Iris pigment epithelial cell (primary cell): ENCODE measurements at places on chromosomes 12 and 14.
A peak's percentile ranks its signal among the peaks of the same experiment; 100 is the strongest.

- peak; percentile 72 for DNase-seq
Observed at GRCh38 chr14:103391048-103391447, 5.8 kb downstream of the MARK3 start.

GRCh38 chr14:102590667-102591099, 1.8 kb upstream of the RCOR1 start:
- peak; percentile 42 for DNase-seq

- no peak for DNase-seq
Observed at GRCh38 chr14:61640158-61641136, 54.9 kb upstream of the HIF1A start.

DNA sequence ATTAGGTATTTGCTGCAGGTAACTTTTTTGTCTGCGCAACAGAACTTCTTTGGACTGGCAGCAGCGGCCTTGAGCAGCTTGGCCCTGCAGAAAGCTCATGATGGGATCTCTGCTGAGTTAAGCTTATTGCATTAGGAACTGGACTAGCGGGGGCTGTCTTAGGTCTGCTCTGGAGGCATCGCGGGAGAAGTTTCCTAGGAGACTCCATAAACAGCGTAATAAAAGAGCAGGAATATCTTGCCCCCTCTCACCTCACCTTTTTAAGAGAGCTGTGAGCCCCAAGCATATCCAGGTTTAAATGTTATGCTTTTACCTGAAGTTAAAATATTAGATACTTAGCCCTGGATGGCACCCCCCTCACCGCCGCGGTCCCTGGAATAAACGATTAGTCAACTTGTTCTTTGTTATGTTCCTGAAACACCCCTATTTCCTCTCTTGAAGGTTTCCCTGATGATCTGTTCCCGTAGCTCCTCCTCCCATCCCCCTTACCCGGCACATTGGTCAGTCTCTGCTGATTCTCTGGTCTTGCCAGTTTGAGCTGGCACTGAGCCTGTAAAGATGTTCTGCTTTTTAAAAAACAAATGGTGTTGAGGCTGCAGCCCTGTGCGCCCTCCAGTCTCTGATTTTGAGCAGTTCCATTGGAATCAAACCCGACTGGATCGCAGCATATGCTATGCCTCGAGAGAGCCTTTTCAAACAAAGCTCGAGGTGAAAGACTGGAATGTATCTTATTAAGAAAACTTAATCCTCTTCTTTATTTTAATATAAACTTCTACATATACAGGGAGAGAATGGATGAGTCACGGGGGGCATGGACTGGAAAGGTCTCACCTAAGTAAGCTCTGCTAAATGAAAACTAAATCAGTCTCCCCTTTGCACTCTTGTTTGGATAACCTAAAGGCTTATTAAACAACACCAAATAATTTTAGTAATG, 1.9 kb downstream of the MLXIP start:
- DNase-seq: peak; percentile 93

DNA sequence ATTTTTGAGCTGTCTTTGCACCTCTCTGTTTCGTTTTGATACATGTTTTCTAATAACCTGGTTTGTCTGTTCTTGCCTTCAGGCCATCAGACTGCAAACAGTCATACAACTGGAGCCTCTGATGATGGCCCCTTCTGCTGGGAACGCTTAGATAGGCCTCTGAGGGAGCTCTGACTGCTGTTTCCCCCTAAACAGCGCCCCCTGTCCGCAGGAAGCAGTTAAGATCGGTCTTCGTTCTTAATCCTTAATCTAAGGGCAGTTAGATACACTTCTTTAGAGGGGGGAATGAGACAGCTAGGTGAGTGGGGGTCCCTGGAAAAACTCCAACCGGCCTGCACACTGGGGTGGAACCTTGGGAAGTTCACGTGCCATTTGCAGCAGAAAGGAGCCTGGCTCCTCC, 1338.8 kb upstream of the SEL1L start:
- no peak for DNase-seq

- peak; percentile 11 for DNase-seq
Observed at GRCh38 chr12:109387425-109388166, 39.9 kb downstream of the MYO1H start.

- DNase-seq: peak; percentile 17
Observed at GRCh38 chr14:79542121-79542520, 669.2 kb downstream of the DIO2 start.

DNA sequence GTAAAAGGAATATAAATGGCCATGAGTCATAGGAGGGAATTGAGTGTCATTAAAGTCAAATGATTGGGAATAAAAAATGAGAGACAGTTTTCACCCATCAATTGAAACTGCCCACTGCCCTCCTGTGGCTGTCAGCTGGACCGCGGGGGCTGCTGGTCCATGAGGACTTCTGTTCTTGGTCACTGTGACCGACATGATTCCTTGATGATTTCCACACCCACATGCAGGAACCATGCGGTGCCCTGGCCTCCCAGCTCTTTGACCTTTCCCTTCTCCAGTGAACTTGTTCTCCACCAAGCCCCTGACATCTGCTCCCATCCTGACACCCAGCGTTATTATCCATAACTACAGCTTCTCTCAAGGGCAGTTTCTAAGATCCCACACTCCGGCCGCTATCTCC, 48.4 kb downstream of the C12orf75 start:
- DNase-seq: peak; percentile 21

DNA sequence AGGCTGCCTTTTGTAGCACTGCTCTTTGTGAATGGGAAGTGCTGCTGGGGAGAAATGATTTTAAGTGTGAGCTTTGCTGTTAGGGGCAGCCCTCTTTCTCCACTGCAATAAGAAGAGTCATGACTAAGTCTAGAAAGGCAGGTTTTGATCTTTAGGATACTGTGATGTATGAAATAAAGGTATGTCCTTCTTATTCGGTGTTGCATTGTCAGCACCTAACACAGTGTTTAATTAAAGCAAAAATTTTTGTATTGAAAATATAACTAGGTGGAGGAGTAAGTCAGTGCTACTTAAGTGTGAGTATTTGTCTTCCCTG, 81.5 kb downstream of the ETV6 start:
- no peak for DNase-seq

- no peak for DNase-seq
Observed at GRCh38 chr14:59117754-59118528, 70.5 kb upstream of the DAAM1 start.

- DNase-seq: peak; percentile 98
Observed at GRCh38 chr12:123365025-123365917, 624 bp upstream of the SBNO1 start.

- DNase-seq: peak; percentile 84
Observed at GRCh38 chr12:77625441-77625840, 205.3 kb upstream of the NAV3 start.

- DNase-seq: no peak
Observed at GRCh38 chr12:112965643-112966042, 12.7 kb upstream of the OAS2 start.

DNA sequence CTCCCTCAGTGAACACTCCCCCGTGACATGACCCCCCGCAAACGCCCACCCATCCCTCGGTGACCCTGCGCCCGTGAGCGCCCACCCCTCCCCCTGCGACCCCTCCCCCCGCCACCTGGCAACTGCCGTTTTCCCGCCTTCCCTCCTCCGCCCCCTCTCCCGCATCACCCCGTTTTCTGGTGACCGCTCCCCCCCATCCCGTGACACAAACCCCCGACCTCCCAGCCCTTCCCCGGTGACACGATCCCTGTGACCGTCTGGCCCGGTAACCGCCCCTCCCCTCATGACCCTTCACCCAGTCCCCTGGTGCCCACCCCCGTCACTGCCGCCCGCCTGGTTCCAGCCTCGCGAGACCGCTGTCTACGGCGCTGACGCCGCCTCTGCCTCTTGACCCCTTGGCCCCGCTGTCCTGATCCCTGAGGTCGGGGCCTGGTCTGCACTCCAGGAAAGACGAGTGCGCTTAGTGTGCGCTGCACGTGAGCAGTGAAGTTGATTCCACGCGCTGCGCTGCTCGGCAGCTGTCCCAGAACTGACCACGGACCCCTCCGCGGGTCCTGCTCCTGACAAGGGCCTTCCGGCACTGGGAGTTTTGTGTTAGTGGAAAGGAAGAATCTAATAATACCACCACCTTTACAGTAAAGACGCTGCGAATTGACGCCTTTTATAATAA, 59.4 kb downstream of the DDX51 start:
- DNase-seq: peak; percentile 50

- no peak for DNase-seq
Observed at GRCh38 chr14:101939646-101940170, 24.7 kb upstream of the DYNC1H1 start.

GRCh38 chr12:132449565-132450417, 40.2 kb upstream of the FBRSL1 start:
- DNase-seq: no peak

- no peak for DNase-seq
Observed at GRCh38 chr14:82757776-82758175, 1224.1 kb upstream of the SEL1L start.

GRCh38 chr12:2689879-2690278, 104.9 kb upstream of the FKBP4 start:
- no peak for DNase-seq

- peak; percentile 39 for DNase-seq
Observed at GRCh38 chr14:50308363-50308915, 3.6 kb downstream of the L2HGDH start.

- DNase-seq: peak; percentile 58
Observed at GRCh38 chr14:90060312-90060964, 1.4 kb upstream of the KCNK13 start.

GRCh38 chr14:105200641-105201040, 19.5 kb upstream of the NUDT14 start:
- DNase-seq: no peak

DNA sequence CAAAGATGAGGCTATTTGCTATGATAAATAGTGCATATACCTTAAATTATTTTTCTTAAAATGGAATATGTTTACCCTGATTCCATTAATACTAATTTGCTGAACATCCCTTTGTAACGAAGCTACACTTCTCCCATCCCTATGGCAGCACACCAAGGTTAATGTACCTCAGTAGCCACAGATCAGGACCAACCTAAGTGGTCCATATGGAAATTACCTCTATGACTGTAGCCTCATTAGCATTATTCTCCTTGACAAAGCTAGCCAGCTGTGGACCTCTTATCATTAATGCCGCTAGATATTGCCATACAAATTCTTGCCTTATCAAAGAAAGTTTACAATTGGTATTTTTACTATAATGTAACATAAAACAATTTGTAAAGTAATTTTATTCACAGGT, 76.9 kb upstream of the GARIN2 start:
- no peak for DNase-seq

DNA sequence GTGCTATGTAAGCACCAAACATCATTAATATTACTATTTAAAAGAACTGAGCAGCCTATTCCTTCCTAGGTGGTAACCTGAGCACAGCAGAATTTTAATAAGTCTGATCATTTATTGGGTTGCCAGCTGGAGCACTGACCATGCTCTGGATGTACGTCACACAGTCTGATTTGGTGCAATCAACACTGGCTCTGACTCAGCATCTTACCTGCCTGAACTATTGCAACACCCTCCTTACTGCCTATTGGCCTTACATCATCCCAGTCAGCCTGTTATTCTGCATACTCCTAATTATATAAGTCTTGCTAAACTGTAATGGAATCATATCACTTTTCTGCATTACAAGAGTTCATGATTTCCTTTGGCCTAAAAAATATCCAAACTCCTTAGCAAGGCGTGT, 149.7 kb downstream of the PTPRO start:
- no peak for DNase-seq

DNA sequence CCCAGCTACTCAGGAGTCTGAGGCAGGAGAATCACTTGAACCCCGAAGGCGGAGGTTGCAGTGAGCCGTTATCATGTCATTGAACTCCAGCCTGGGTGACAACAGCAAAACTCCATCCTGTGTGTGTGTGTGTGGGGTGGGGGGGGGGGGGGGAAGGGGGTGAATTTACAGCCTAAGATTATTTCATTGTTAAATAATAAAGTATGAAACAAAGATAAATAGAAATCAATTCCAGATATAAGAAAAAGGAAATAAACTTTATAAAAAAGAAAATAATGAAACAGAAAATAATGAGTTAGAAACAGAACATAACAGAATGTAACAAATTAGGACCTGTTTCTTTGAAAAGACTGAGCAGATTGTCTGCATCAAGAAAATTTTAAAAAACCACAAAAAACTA, 83.5 kb downstream of the INSM2 start:
- no peak for DNase-seq

DNA sequence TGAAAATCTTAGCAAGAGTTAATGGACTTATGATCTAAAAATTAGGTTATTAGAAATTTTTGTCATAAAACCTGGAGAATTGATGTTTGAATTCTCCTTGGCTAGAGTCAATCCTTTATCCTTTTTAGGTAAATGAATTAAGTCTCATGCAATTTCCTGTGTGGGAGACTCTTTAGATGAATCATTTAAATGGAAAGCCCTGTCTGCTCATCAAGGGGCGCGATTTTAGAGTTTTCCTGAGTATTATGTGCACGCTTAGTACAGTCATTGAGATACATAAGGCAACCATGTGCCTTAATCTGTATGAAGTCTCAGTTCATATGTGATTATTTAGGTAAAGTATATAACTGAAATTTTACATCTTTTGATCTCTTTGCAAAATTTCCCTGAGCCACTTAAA, 974.7 kb downstream of the NRXN3 start:
- no peak for DNase-seq

GRCh38 chr14:105065280-105066228, at the start of gene GPR132:
Gene GPR132 (minus strand): TSS chr14:105065430. CDS start chr14:105055420, 10,010 bp downstream.
- DNase-seq: no peak

GRCh38 chr12:66066137-66066928, 64.2 kb downstream of the LLPH start:
- peak; percentile 79 for DNase-seq

- DNase-seq: no peak
Observed at GRCh38 chr12:48768147-48768546, 20.7 kb downstream of the ADCY6 start.

GRCh38 chr12:27814851-27815591, 35.0 kb upstream of the MANSC4 start:
- no peak for DNase-seq

DNA sequence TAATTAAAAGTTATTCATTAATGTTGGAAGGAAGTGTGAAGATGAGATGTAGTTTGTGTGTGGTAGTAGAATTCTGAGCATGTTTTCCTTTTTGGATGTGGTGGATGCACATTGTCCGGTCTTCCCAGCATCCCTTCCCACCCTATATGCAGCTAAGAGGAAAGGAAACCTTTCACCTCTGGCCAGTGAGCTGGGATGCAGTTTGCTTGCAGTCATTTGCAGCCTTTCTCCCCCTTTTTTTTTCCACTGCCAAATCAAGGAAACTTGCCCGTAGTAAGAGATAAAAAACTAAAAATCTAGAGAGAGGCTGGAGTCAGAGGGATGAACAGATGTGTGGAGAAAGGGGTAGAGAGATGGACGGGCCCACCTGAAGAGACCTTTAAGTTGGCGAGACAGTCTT, 72.5 kb upstream of the SLC38A2 start:
- no peak for DNase-seq

- DNase-seq: no peak
Observed at GRCh38 chr12:124898200-124898922, 16.1 kb downstream of the UBC start.
